ENCODE measurements at places on chromosomes 5 and 9.

- DNase-seq, result peak; percentile 24
These were observed 386.3 kb downstream of the DIRAS2 start for GRCh38 chr9:90256345-90256744.

- no peak for DNase-seq
These were observed 48.9 kb upstream of the PPARGC1B start for GRCh38 chr5:149681252-149681651.

DNA sequence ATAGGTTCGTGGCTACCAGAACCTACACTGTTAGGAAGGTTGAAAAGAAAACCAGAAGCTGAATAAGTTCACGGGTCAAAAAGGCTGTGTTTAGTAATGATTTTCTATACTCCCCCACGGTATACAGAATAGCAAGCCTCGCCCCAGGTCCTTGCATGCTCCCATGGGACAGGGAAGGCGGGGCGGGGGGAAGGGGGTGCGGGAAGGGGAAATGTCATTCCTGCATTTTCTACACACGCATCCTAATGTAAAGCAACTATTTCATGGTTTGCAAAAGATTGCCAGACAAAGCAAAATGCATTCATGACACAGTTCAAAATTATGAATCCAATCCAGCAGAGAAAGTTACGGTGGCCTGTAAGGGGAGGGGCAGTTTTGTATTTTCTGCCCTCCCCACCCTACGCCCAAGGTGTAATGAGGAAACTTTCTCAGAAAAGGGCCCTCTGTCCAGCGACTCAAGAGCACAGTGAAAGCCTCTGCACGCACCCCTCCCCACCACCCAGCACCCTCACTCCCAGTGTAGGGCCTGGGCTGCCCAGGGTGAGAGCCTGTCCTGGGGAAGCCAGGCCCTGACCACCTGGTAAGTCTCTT, 105.2 kb downstream of the ROR2 start:
- DNase-seq, result no peak

GRCh38 chr5:40432836-40433235, 246.9 kb upstream of the PTGER4 start:
- no peak for DNase-seq

GRCh38 chr5:80507663-80508062, 19.8 kb downstream of the FAM151B start:
- DNase-seq, result no peak

DNA sequence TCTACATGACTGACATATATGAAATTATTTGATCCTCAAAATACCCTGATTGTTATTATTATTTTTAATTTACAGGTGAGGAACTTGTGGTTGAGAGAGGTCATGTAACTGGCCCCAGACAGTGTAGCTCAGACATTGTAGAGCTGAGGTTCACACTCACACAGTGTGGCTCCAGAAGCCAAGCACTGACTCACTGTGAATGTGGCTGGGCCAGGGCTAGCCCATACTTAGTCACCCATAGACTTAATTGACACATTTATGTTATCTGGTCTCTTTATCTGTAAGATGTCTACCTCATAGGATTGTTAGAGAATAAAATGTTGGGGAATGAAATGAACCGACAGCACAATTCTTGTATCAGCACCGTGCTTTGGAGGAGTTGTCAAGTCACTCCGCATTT, 24.9 kb upstream of the CCDC112 start:
- no peak for DNase-seq

Data from inflammatory macrophage treated with lipopolysaccharide for 4 hours (primary cell).